ENCODE measurements at places on chromosomes 2 and 18.

GRCh38 chr2:130289780-130290179 is 52.9 kb upstream of the IMP4 start:
- DNase-seq = no peak

DNA sequence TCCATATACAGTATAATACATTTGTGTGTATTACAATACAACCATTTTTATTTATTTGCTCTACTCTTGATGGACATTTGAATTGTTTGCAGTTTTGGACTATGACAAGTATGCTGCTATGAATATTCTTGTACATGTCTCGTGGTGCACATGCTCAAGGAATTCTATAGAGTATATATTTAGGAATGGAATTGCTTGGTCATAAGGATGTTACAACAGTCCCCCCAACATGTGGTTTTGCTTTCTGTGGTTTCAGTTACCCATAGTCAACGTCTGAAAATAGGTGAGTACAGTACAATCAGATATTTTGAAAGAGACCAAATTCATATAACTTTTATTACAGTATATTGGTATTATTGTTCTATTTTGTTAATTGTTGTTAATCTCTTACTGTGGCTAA is 24.1 kb upstream of the PLEKHM3 start:
- no peak for DNase-seq

- DNase-seq = no peak
Measured at GRCh38 chr2:241925821-241926441, 56.4 kb downstream of the RTP5 start.

- DNase-seq = no peak
Measured at GRCh38 chr2:233051241-233052149, 8.6 kb upstream of the INPP5D start.

DNA sequence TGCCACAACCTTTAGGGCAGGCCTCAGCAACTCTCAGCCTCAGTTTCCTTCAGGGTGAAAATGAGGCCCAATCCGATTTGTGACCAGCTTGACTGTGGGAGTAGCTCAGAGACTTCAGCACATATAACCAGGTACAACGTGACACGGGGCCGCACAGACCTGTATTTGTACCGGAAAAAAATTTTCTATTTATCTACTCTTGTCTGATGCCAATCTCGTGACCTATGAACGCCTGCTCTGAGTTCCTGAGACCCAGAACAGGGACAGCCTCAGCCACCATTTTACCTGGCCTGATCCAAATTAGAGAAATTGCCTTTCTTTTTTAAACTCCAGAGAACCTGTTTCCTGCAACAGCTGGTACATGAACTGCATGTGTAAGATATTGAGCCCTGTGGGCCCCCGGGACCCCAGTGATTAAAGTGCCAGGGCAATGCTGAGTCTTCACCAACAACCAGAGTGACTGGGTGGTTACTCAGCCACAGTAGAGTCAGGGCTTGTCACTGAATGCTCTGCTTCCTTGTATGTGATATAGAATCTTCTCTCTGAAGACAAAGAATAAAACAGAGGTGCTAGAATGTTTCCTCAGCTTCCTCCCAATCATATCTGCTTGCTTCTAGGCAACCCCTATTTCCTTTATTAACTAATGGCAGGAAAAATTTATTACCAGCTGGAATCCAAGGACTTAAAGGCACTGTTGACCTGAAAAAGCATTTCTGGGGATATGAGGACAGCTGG is 47.8 kb upstream of the FZD7 start:
- no peak for DNase-seq

- no peak for DNase-seq
Measured at GRCh38 chr2:59033661-59034060, 792.5 kb upstream of the FANCL start.

DNA sequence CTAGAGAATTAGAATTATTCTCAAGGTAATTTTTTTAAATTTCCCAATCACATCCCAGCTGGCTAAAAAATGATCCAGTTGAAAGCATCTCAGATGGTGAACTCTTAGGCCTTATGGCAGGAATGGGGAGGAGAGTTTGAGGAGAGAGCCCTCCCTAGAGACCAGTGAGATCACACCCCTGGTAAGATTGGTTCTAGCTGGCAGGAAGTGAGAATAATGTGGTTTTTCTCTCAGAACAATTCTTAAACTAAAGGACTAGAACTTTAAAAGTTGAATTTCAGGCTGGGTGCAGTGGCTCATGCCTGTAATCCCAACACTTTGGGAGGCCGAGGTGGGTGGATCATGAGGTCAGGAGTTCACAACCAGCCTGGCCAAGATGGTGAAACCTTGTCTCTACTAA is 120.2 kb downstream of the MYO3B start:
- no peak for DNase-seq

- DNase-seq = no peak
Measured at GRCh38 chr18:47323158-47323557, 71.7 kb upstream of the SKOR2 start.

GRCh38 chr2:78973630-78974029 is 51.9 kb upstream of the REG3G start:
- no peak for DNase-seq

- DNase-seq = no peak
Measured at GRCh38 chr2:180652794-180653193, 327.6 kb upstream of the UBE2E3 start.

DNA sequence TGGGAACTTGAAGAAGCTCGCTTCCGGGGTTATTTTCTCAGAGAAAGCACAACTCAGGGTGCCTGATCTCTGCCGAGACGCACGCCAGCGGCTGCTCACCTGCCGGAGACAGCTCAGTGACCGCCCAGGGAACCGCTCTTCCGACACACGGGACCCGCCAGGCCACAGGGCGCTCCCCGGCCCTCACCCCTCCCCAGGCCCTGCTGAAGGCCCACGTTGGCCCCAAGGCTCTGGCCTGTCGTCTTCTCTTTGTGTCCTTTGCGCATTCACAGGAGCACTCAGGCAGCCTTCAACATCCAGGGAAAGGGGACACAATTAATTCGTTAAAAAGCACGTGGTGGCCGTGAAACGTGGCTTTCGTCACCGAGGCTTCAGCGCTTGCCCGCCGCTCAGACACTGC is 276.3 kb upstream of the SALL3 start:
- no peak for DNase-seq

GRCh38 chr2:231348173-231348572 is 47.3 kb upstream of the B3GNT7 start:
- DNase-seq = no peak
